Upper lobe of right lung (tissue), 1 donor: ENCODE measurements at places on chromosomes 5 and 9. TPM values are rescaled to one million over a fixed set of nuclear protein-coding genes. Genes with fewer than 3 reads are reported as not detected.

- no peak for DNase-seq
- no peaks in the 10 kb centered on the region for H3K27me3 ChIP-seq
- H3K36me3 ChIP-seq = peaks cover 2% of the 10 kb centered on the region
- H3K27ac ChIP-seq = no peak overlapping the region
- no peaks in the 10 kb centered on the region for H3K4me1 ChIP-seq
Observed at GRCh38 chr5:168424594-168425323, 61.5 kb upstream of the RARS1 start.

Gene KCNV2
- total RNA-seq = not detected

- H3K4me1 ChIP-seq = no peaks in the 10 kb centered on the region
- no peak overlapping the region for H3K4me3 ChIP-seq
- no peak for DNase-seq
- no peaks in the 10 kb centered on the region for H3K27me3 ChIP-seq
Observed at GRCh38 chr5:45262061-45262590, 434.1 kb downstream of the HCN1 start.

Gene DHFR
- 9.0 TPM for total RNA-seq

Gene HRCT1
- 10.8 TPM for total RNA-seq

Gene SPINK13
- not detected for total RNA-seq

- peaks cover 33% of the 10 kb centered on the region for H3K36me3 ChIP-seq
- no peaks in the 10 kb centered on the region for H3K27me3 ChIP-seq
- H3K4me1 ChIP-seq = peaks cover 32% of the 10 kb centered on the region
- DNase-seq = no peak
Observed at GRCh38 chr5:179802950-179803562, 3.6 kb downstream of the MGAT4B start.

DNA sequence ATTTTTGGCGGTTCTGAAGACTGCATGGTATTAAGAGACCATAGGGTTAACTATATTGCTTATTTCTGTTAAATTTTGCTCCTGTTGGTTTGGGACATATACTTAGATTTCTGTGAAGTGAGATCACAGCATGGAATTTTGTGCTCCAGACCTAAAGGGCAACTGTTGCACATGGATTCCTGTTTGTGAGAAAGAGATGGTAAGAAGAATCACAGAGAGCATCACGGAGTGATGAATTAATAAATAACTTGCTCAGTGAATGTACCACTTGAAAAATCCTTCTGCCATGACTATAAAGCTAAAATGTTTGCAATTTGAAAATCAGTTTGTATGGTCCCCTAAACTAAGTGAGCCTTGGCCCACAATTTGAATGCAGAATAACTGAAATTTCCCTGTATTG lies 4.5 kb downstream of the PSAT1 start:
- H3K4me3 ChIP-seq = no peak overlapping the region
- H3K27ac ChIP-seq = no peak overlapping the region
- no peak for DNase-seq
- peaks cover 20% of the 10 kb centered on the region for H3K4me1 ChIP-seq
- H3K36me3 ChIP-seq = no peaks in the 10 kb centered on the region

- H3K36me3 ChIP-seq = no peaks in the 10 kb centered on the region
- no peak overlapping the region for H3K27ac ChIP-seq
- H3K4me3 ChIP-seq = no peak overlapping the region
- no peaks in the 10 kb centered on the region for H3K27me3 ChIP-seq
- H3K4me1 ChIP-seq = peaks cover 4% of the 10 kb centered on the region
- DNase-seq = no peak
Observed at GRCh38 chr9:89029788-89030187, 38.5 kb downstream of the S1PR3 start.

- H3K36me3 ChIP-seq = no peaks in the 10 kb centered on the region
- no peak for DNase-seq
Observed at GRCh38 chr5:11918463-11919045, 14.3 kb upstream of the CTNND2 start.

GRCh38 chr5:12250454-12250853 lies 346.2 kb upstream of the CTNND2 start:
- no peaks in the 10 kb centered on the region for H3K27me3 ChIP-seq
- H3K36me3 ChIP-seq = no peaks in the 10 kb centered on the region
- no peak overlapping the region for H3K27ac ChIP-seq
- no peak overlapping the region for H3K4me3 ChIP-seq

DNA sequence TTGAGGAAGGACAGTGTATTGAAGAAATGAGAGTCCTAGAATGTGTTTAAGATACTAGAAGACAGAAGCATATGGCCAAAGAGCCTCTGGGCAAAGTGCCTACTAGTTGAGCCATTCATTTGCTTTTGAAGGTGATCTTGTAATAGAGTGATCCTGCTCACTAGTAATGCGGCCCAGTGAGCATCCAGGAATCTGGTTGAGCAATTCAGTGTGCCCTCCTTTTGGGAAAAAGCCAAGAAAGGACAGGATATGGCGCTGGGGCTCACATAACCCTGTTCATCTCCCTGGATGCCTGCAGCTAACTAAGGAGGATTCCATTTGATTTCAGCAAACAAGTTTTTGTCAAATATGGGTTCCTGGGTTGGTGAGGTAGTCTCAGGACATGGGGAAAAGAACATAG lies 16.3 kb downstream of the ADAM19 start:
- H3K36me3 ChIP-seq = no peaks in the 10 kb centered on the region
- no peak overlapping the region for H3K27ac ChIP-seq
- no peaks in the 10 kb centered on the region for H3K27me3 ChIP-seq
- no peak overlapping the region for H3K4me3 ChIP-seq
- DNase-seq = no peak

- H3K27ac ChIP-seq = no peak overlapping the region
- no peak overlapping the region for H3K4me3 ChIP-seq
- no peaks in the 10 kb centered on the region for H3K4me1 ChIP-seq
- no peak for DNase-seq
Observed at GRCh38 chr5:57383093-57383861, 99.3 kb downstream of the ACTBL2 start.

Gene NMUR2
- 2.1 TPM for total RNA-seq

DNA sequence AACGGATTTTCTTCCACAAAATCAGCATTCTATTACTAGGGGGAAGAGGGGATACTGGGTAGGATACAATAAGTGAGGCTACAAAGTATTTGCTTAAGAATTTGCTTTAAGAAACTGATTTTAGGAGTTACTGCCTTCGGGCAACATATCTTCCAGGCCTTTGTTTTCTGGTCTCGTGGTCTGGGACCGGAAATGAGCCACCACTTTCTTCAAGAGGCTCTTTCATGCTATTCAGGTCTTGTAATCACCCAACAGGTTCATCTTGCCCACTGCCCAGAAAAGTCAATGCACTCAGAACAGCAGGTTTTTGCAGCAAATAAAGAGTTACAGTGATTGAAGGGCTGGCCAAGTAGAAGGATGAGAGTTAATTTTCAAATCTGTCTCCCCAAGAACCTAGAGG lies 6.6 kb upstream of the AOPEP start:
- no peak overlapping the region for H3K4me3 ChIP-seq
- DNase-seq = no peak
- no peaks in the 10 kb centered on the region for H3K27me3 ChIP-seq
- H3K4me1 ChIP-seq = no peaks in the 10 kb centered on the region
- no peaks in the 10 kb centered on the region for H3K36me3 ChIP-seq
- no peak overlapping the region for H3K27ac ChIP-seq

Gene CCIN
- total RNA-seq = not detected

GRCh38 chr5:96615223-96615622 lies 47.0 kb upstream of the CAST start:
- DNase-seq = no peak
- H3K27me3 ChIP-seq = no peaks in the 10 kb centered on the region
- no peaks in the 10 kb centered on the region for H3K36me3 ChIP-seq

DNA sequence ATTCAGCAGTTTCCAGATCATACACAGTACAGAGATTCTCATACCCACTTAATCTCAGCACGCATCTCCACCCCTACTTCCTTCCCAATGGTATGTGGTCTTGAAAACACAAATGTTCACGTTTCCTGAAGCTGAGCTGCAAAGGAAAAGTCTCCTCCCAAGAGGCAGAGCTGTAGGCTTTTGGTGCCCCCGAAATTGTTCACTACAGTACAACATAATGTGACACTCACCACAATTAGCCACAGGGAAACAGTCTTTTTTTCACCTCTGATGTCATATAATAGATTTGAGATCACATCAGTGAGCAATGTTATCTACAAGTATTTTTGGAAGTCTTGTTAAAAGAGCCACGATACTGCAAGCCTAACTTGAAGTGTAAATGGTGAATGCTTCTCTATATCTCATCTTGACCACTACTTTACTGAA lies 40.2 kb downstream of the NFIB start:
- no peak for DNase-seq
- H3K27ac ChIP-seq = no peak overlapping the region
- H3K4me3 ChIP-seq = no peak overlapping the region
- H3K4me1 ChIP-seq = peaks cover 27% of the 10 kb centered on the region
- H3K36me3 ChIP-seq = no peaks in the 10 kb centered on the region

Gene PSD2
- not detected for total RNA-seq

Gene GPBP1
- 63.0 TPM for total RNA-seq

DNA sequence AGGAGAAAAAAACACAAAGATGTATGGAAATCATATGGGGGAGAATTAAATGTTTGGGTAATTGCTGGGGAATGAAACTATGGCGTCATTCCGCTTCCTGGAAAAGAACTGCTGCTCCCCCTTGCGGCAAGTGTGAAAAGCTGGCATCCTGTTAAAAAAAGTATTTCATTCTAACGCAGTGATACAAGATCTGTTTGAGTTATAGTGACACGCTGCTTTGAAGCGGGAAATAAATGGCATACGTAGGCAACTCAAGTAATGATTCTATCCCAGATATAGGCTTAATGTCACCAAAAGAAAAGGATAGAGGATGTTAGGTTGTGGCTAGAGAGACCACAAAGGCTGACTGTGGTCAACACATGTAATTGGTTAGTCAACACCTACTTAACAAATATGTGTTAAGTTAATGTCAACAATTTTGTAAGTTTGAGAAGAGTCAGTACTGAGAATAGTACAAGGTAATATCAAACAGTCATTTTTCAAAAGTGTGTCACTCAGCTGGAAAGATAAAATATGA lies 70.2 kb upstream of the ALDH1A1 start:
- H3K27me3 ChIP-seq = no peaks in the 10 kb centered on the region
- no peaks in the 10 kb centered on the region for H3K36me3 ChIP-seq
- no peaks in the 10 kb centered on the region for H3K4me1 ChIP-seq
- H3K4me3 ChIP-seq = no peak overlapping the region
- no peak for DNase-seq
- H3K27ac ChIP-seq = no peak overlapping the region

- H3K4me3 ChIP-seq = no peak overlapping the region
- H3K27me3 ChIP-seq = no peaks in the 10 kb centered on the region
- H3K36me3 ChIP-seq = no peaks in the 10 kb centered on the region
Observed at GRCh38 chr5:74850030-74850429, 16.2 kb downstream of the FAM169A start.

GRCh38 chr5:150645070-150645700 lies 4.7 kb downstream of the SYNPO start:
- H3K27ac ChIP-seq = peak overlapping the region; percentile 25
- H3K4me1 ChIP-seq = peaks cover 64% of the 10 kb centered on the region
- H3K27me3 ChIP-seq = no peaks in the 10 kb centered on the region
- H3K4me3 ChIP-seq = no peak overlapping the region
- H3K36me3 ChIP-seq = peaks cover 21% of the 10 kb centered on the region

DNA sequence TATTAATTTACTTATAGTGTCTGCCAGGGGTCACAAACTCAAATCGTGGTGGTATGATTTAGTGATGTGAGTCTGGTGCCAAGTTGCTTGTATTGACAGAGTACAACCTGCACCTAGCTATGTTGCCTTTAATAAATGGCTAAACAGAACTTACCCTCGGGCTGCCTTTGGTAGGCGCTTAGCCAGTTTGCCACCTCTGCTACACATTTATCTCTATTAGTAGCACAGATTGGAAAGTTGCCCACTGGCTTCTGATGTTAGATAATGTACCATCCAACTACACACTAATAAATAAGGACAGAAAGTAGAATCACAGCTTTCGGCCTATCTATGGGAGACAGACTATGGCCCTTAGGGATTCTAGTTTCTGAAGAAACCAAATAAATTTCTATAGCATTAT lies 368.4 kb downstream of the MAN2A1 start:
- H3K36me3 ChIP-seq = no peaks in the 10 kb centered on the region
- H3K4me3 ChIP-seq = no peak overlapping the region
- H3K27me3 ChIP-seq = no peaks in the 10 kb centered on the region

- H3K27me3 ChIP-seq = no peaks in the 10 kb centered on the region
- H3K4me3 ChIP-seq = no peak overlapping the region
- no peak for DNase-seq
- H3K27ac ChIP-seq = no peak overlapping the region
- no peaks in the 10 kb centered on the region for H3K4me1 ChIP-seq
- H3K36me3 ChIP-seq = no peaks in the 10 kb centered on the region
Observed at GRCh38 chr5:155884041-155884440, 442.9 kb upstream of the SGCD start.

- no peaks in the 10 kb centered on the region for H3K27me3 ChIP-seq
- DNase-seq = no peak
- H3K4me3 ChIP-seq = no peak overlapping the region
Observed at GRCh38 chr9:86185872-86186271, 73.6 kb downstream of the C9orf153 start.

DNA sequence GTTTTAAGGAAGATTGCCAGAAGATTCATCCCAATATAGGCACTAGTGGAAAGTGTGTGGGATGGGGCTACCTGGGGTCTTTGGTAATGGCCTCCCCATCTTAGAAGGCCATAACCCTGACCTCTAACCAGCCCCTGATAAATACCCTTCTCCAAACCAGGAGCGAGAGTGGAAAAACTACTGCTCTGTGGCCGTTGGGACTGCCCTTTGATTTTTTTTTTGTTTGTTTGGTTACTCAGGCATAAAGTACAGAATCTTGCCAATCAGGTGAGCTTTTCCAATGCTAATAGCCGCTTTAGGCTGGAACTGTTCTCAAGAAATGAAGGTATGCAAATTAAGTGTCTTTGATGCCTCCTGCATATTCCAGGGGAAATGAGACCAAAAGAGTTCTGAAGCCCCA lies 153.7 kb downstream of the ADAMTS12 start:
- H3K4me3 ChIP-seq = no peak overlapping the region
- DNase-seq = no peak
- H3K27me3 ChIP-seq = no peaks in the 10 kb centered on the region

- H3K4me1 ChIP-seq = peaks cover under 1% of the 10 kb centered on the region
- no peaks in the 10 kb centered on the region for H3K36me3 ChIP-seq
- no peak overlapping the region for H3K27ac ChIP-seq
Observed at GRCh38 chr9:89006267-89006666, 15.0 kb downstream of the S1PR3 start.

Gene GTF3C5
- total RNA-seq = 41.7 TPM

- DNase-seq = no peak
- H3K4me1 ChIP-seq = no peaks in the 10 kb centered on the region
- no peak overlapping the region for H3K4me3 ChIP-seq
- H3K27me3 ChIP-seq = no peaks in the 10 kb centered on the region
- no peak overlapping the region for H3K27ac ChIP-seq
- H3K36me3 ChIP-seq = no peaks in the 10 kb centered on the region
Observed at GRCh38 chr9:74379718-74380117, 117.4 kb upstream of the RORB start.

DNA sequence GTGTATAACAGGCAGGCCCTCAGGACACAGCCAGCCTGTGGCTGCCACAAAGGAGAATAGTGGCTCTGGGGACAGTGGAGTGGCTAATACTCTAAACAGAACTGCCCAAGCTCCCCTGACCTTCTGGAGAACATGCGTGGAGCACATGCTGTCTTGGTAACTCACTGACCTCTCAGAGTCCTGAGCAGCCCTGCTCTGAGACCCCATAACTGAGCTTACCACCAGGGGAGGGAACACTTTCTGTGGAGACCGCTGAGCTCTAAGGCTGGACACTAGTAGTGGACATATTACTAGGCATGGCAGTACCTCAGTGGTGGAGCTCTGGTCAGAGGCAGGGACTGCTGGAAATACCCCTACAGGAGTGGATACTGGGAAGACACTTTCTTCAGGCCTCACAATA lies 60.2 kb upstream of the SPTLC1 start:
- no peaks in the 10 kb centered on the region for H3K4me1 ChIP-seq
- DNase-seq = no peak
- H3K27me3 ChIP-seq = no peaks in the 10 kb centered on the region
- H3K27ac ChIP-seq = no peak overlapping the region
- H3K36me3 ChIP-seq = no peaks in the 10 kb centered on the region

Gene NXNL2
- not detected for total RNA-seq

Gene IGIP
- 17.3 TPM for total RNA-seq

Gene GZMA
- total RNA-seq = 8.8 TPM
